ENCODE measurements at places on chromosomes 6 and 20.

- DNase-seq, result peak; percentile 62
Observed at GRCh38 chr20:63230800-63231268, 4.9 kb upstream of the BIRC7 start.

DNA sequence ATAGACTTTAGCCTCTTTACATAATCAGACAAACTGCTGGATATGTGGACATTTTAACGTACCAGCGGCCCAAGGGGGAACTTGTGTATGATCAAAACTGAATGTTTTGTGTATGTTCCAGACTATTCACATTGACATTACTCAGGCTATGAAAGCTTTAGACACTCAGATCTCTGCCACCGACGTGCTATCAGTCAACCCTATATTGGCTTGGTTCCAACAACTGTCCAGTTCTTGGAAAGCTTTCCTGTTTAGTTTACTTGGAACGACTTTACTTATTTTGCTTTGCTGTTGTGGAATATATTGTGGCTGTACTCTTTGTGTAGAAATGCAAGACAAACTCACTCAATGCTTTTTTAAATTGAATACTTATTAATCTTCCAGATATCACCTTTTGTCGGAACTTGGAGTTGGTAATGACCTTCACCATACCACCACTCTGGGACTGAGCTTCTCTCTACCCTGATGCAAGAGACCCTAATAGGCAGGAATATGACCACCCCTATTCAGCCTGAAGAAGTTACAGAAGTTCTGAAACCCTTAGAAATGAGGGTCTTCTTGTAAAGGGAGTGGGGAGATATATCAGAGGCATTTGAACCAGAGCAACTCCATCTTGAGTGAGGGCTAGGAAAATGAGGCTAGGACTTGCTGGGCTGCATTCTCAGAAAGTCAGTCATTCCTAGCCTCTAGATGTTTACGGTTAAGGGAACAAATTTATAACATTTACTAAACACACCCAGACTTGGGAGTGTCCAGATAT lies 49.0 kb upstream of the PAX1 start:
- no peak for DNase-seq

GRCh38 chr20:2750491-2751251 lies 49.8 kb downstream of the CPXM1 start:
- DNase-seq, result peak; percentile 52

DNA sequence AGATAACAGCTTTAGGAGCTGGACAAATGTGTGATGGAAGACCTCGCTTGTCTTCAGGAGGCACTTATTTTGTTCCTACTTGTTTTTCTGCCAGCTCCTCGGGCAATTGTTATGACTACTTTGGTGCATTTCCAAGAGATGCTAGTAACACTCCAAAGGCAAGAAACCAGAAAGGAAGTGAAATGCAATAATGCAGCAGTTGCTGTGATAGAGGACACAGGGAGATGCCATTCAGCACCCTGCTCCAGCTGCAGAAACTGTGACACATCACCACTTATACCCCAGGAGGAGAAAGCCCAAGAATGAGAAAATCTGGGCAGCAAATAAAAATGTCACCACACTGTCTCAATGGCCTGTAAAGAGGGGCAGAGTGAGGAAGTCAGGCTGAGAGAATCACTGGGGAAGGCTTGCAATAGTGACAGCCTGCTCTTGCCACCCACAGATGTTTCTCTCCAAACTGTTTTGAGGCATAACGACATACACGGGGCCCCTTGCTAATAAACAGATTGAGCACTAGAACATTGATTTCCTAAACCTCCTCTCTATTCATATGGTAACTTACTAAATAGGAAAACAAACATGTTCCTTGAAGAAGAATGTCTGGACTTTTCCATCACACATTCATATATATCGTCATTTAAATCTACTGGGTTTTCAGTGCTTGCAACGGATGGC lies 231.0 kb upstream of the PRND start:
- DNase-seq, result peak; percentile 61

GRCh38 chr6:21999012-21999528 lies 297.8 kb downstream of the PRL start:
- DNase-seq, result no peak

- DNase-seq, result no peak
Observed at GRCh38 chr6:50925981-50926380, 107.3 kb downstream of the TFAP2B start.

- DNase-seq, result no peak
Observed at GRCh38 chr6:38644951-38645350, 5.2 kb upstream of the BTBD9 start.

DNA sequence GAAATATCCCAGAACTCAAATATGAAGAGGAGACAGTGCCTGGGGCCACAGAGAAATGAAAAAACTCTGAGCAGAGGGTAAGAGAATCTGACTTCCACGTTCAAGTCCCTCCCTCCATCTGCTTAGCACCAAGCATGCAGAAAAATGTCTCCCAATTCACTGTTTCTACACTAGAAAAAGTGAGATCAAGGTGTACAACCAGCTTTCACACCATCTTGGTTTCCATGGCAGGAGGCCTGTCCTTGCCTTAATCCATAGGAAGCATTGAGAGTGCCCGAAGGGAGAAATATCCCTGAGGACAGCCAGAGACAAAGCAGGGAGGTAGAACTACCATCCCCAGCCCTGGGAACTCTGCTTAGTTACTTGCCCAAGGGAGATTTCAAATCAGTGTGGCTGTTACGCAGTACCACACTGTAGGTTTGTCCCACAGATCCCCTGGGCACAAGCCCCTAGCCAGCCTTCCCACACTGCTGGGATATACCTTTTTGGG lies 82.9 kb downstream of the SCML4 start:
- peak; percentile 23 for DNase-seq

DNA sequence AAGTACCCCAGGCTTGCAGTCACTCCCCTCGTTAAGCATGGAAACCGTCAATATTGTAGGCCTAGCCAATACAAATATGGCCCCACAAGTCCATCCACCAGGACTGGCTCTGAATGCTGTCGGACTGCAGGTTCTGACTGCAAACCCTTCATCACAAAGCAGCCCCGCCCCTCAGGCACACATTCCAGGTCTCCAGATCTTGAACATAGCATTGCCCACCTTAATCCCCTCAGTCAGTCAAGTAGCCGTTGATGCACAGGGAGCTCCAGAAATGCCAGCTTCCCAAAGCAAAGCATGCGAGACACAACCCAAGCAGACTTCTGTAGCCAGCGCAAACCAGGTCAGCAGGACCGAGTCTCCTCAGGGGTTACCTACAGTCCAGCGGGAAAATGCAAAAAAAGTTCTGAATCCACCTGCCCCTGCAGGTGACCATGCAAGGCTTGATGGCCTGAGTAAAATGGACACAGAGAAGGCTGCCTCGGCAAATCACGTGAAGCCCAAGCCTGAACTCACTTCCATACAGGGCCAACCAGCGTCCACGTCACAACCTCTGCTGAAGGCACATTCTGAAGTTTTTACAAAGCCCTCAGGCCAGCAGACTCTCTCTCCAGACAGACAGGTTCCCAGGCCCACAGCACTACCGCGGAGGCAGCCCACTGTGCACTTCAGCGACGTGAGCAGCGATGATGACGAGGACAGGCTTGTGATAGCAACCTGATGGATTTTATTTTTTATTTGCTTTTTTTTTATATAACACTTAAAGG lies 126.2 kb upstream of the EDN1 start:
- no peak for DNase-seq

GRCh38 chr6:85066266-85066665 lies 301.9 kb upstream of the TBX18 start:
- no peak for DNase-seq

DNA sequence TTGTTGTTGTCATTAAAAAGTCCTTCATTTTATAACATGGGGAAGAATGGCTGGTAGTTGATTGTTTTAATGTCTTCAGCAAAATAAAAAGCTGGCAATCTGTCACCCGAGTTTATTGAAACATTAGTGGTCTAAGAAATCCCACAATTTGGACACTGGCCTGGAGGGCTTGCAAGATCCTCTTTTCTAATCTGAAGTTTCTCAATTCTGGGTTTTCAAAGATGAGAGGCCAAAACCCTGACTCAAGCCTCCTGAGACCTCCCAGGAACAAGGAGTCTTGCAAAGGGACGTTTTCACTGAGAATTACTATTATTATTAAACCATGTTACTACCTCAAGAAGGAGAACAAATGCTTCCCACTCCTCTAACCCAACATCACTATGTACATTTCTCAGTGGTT lies 19.5 kb downstream of the MAP1LC3A start:
- peak; percentile 70 for DNase-seq
